ENCODE measurements at places on chromosomes 3 and 15.

DNA sequence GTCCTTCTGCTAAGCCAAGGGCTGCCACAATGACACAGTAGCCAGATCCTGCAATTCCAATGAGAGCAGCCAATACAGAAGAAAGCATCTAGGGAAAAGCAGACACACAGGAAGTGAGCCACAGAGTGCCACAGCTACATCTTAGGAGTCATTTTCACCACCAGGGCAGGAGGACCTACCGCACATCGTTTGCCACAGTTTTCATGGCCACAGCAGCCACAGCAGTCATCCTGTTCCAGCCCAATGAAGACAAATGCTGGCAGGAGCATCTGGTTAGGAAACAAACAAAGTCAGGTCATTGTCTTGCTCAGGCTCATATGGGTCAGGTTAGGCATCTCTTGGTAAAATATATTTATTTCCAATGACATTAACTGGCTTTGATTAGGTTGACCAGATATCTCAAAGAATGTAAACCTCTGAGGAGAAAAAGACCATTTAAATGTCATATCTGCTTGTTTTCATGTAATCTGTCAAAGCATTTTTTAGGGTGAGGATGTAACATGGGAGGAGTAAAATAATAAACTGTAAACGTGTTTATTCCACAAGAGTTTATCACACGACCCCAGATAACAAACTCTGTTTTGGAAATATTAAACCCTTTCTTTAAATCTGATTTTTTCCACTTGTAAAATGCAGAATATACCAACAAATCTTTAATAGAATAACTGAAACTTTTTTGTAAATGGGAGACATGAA is 1.8 kb downstream of the TM4SF1 start:
- no peak for DNase-seq

- no peak for DNase-seq
These were observed 11.8 kb upstream of the UACA start for GRCh38 chr15:70775160-70775559.

GRCh38 chr3:69236812-69237707 is 114.7 kb upstream of the LMOD3 start:
- DNase-seq = no peak

DNA sequence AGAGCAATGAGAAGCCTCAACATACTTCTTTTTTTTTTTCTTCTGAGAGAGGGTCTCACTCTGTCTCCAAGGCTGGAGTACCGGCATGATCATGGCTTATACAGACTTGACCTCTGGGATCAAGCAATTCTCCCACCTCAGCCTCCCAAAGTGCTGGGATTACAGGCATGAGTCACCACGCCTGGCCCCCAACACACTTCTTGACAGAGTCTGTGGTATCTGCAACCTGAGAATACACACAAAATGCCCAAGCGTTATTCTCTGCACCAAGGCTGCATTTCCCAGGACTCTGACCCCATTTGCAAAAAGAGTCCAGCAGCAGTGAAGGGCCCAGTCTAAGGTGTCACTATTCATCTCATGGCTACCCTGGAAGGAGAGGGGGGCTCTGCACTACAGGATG is 42.7 kb upstream of the BLM start:
- no peak for DNase-seq

All from stimulated activated CD8-positive, alpha-beta memory T cell treated with anti-CD3 and anti-CD28 coated beads, Interleukin-7, amount 100 ng/mL, for 1 hour (primary cell).